ENCODE measurements at places on chromosomes 4 and X.

DNA sequence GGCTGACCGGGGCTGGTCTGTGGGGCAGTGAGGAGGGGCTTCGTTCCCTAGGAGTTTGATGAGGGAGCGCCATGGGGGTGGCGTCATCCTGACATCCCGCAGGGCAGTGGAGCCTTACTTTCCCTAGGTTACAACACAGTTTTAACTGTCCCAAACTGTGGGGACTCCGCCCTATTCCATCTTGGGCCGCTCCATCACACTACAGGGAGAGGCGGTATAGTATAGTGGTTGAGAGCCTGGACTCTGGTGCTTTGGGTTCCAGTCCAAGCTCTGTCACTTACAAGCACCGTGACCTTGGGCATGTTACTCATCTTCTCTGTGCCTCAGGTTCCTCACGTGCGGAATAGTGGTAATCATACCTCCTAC is 44.2 kb downstream of the ZNF185 start:
- no peak for DNase-seq

- no peak for DNase-seq
Measured at GRCh38 chr4:155854582-155855226, 11.4 kb downstream of the ASIC5 start.

- no peak for DNase-seq
Measured at GRCh38 chr4:181957088-181957487, 286.1 kb upstream of the TENM3 start.

GRCh38 chrX:83593634-83594294 is 85.7 kb downstream of the POU3F4 start:
- no peak for DNase-seq

DNA sequence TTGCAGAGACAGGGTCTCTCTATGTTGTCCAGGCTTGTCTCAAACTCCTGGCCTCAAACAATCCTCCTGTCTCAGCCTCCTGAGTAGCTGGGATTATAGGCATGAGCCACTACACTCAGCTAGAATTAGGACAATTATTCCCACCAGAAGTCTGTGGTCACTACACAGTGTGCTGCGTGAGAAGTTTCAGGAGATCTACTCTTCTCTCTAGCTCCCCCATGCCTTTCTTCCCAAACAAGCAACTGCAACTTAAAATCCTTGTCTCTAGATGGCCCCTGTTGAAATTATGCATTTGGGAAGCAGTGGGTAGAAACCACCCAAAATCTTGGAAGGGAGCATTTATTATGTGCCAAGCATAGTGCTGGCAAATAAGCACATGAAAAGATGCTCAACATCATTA is 21.1 kb upstream of the MAP7D3 start:
- no peak for DNase-seq

- no peak for DNase-seq
Measured at GRCh38 chr4:128553686-128554515, 255.6 kb upstream of the JADE1 start.

GRCh38 chr4:183407635-183408464 is 36.6 kb upstream of the CDKN2AIP start:
- no peak for DNase-seq

DNA sequence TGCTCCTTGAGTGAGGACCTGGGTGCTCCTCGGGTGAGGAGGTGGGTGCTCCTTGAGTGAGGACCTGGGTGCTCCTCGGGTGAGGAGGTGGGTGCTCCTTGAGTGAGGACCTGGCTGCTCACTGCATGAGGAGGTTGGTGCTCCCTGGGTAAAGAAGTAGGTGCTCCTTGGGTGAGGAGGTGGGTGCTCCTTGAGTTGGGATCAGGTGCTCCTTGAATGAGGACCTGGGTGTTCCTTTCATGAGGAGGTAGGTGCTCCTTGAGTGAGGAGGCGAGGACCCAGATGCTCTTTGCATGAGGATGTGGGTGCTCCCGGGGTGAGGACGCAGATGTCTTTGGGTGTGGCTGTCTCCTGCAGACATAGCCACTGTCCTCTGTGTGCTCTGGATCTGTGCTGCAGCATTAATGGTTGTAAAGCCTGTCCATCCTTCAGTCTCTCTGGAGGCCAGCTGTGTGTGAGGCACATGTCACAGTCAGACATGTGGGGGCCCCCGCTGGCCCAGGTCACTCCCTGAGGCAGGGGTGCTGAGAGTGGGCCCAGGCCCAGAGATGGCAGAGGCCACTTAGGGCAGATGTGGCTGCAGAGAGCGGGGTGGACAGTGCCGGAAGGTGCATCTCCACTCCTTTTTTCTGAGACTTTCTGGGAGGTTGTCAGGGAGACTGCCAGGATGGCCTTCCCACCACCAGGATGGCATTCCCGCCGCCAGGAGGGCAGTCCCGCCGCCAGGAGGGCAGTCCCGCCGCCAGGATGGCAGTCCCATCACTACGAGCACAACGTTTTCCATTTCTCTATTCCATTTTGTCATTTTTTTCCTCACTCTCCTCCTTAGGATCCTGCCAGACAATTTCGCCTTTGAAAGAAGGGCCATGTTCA is 101.8 kb downstream of the HMX1 start:
- no peak for DNase-seq

GRCh38 chr4:37241647-37242046 is 2.9 kb upstream of the NWD2 start:
- DNase-seq = no peak

DNA sequence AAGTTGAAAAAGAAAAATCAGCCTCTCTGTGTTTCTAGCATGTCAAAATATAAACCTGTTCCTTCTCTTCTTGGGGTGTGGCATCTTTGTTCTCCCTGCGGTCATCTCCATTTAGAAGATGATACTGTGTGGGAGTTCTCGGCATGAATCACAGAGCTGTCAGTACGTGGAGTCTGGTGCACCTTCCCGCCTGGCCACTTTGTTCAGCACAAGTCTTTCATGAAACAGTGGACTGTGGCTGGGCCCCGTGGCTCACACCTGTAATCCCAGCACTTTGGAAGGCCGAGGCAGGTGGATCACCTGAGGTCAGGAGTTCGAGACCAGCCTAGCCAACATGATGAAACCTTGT is 166.5 kb downstream of the MAML3 start:
- DNase-seq = no peak

DNA sequence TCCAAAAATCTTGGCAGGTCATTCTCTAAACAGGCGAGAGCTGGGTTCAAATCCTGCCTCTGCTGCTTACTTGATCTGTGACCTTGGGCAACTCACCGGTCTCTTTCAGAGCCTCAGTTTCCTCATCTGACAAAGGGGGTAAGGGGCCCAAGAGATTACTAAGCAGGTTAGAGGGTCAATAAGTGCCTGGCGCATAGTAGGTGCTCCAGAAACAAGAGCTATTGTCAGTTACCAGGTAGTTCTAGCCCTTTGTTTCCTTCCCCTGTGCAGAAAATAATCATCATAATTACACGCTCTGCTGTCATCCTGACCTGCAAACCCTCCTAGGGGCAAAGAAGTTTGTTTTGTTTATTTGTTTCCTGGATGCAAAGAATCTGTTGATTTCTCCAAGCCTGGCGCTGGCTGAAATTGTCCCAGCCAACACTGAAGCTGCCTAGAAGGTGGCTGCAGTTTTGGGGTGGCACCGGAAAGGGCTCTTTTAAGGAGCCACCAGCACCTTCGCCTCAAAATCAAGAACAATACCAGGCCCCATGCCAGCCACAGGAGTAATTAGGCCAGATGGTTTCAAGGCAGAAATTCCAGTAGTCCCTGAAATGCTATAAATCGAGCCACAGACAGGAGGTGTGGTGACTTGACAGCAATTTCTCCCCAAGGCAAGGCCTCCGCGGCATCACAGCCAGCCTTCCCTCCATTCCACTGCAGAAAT is 10.2 kb upstream of the KIAA0232 start:
- DNase-seq = no peak

- DNase-seq = no peak
Measured at GRCh38 chr4:40520533-40520932, 109.1 kb downstream of the RBM47 start.

GRCh38 chrX:100408713-100409609 is 1.1 kb downstream of the PCDH19 start:
- no peak for DNase-seq

- no peak for DNase-seq
Measured at GRCh38 chr4:52659722-52660261, 691 bp upstream of the USP46 start.

DNA sequence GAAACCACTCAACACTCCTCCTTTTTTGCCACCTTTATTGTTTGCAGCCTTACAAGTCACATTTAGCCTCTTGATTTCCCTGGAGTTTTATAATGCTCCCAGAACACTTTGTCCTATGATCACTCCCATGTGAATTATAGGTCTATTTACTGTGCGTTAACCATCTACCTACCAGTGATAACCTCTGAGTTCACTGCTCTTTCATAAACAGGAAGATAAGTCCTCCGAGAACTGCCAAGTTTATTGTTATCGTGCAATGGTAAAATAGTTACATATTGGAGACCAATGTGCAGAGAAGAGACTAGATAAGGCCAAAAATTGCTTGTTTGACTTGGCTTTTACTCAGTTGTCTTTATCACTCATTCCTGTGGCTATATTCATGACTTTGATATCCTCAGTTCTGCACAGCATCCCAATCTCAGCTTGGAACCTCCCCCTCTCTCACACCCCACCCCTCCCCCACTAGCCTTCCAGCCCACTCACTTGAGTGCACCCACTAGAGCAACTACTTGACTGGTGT is 12.9 kb upstream of the NUDT9 start:
- no peak for DNase-seq

GRCh38 chr4:79739912-79740311 is 331.9 kb upstream of the GK2 start:
- no peak for DNase-seq

- no peak for DNase-seq
Measured at GRCh38 chr4:154781126-154781982, at the start of gene RBM46. RBM46 (plus strand) TSS chr4:154781272; CDS start chr4:154796753, 15,481 bp downstream.

- no peak for DNase-seq
Measured at GRCh38 chr4:133320576-133321170, 171.6 kb downstream of the PCDH10 start.

DNA sequence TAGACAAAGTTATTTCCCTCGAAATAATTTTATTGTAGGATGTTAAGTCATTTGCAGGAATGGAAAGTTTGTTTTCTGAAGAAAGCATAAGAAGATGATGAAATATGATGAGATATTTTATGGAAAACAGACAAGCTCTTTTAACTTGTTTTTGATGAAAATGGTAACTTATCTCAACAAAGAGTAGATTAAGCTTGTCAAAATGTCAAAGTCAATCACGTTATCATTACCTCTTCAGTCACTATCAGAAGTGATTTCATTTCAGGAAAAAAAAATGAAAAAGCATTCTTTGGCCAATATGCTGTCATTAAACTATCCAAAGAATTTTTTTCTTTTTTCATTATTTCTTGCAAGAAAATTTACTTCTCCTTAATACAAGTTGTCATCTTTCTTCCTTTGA is 221.0 kb upstream of the ANKRD50 start:
- DNase-seq = no peak

DNA sequence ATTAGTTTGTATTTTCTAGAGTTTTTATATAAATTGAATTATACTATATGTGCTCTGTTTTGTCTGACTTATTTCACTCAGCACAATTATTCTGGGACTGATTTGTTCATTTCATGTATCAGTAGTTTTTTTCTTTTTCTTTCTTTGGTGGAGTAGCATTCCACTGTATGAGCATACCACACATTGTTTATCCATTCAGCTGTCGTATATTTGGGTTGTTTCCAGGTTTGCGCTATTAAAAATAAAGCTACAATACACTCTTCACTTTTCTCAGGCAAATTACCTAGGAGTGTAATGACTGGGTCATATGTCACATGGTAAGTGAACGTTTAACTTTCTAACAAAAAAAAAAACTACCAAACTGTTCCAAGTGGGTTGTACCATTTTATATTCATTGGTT is 9.6 kb upstream of the OTUD4 start:
- DNase-seq = no peak

- no peak for DNase-seq
Measured at GRCh38 chr4:40984051-40984450, 230.3 kb downstream of the APBB2 start.

DNA sequence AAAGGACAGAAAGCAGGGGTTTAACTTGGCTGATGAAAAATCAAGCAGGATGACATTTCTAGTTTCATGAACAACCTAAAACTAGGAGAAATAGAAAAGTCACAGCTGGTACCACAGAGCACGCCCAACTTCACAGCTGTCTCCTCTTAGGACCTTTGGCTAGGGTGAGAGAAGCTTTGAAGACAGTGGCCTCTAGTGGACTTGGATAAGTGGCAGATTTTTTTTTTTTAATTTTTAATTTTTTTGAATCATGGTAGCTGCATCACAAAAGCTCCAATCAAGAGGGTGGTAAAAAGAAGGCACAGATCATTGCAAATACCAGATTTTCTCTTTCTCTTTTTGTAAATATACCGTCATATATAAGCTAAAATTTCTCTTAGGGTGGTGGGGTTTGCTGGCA is 20.2 kb upstream of the MAP3K15 start:
- no peak for DNase-seq
